ENCODE measurements at places on chromosomes 4 and X. TPM values are rescaled to one million over a fixed set of nuclear protein-coding genes. Genes with fewer than 3 reads are reported as not detected.

- no peak for DNase-seq
- H3K4me3 ChIP-seq = no peak overlapping the region
- H3K27ac ChIP-seq = no peak overlapping the region
- no peaks in the 10 kb centered on the region for H3K4me1 ChIP-seq
- no peaks in the 10 kb centered on the region for H3K36me3 ChIP-seq
Measured at GRCh38 chr4:76882630-76883029, 15.3 kb downstream of the SOWAHB start.

The SRD5A3 gene
- 7.5 TPM for total RNA-seq

GRCh38 chr4:10007793-10008608, 13.3 kb downstream of the SLC2A9 start:
- H3K27ac ChIP-seq = no peak overlapping the region
- H3K4me3 ChIP-seq = no peak overlapping the region
- H3K4me1 ChIP-seq = no peaks in the 10 kb centered on the region
- no peaks in the 10 kb centered on the region for H3K36me3 ChIP-seq
- no peaks in the 10 kb centered on the region for H3K27me3 ChIP-seq
- peak; percentile 27 for DNase-seq

DNA sequence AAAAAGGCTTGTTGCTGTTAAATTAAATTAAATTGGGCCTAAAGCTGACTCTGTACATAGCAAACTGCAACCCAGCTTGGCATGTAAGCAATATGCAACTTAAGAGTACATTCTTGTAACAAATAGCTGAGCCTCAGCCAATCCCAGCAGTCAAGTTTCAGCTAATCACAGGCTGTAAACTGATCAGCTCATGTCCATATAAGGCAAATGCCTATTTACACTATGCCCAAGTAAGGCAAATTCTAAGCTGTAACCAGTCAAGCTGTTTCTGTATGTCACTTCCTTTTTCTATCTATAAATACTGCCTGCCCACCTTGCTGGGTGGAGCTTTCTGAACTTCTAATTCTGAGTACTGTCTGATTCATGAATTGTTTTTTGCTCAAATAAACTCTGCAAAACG, 429.1 kb upstream of the FTHL17 start:
- no peak overlapping the region for H3K27ac ChIP-seq
- no peaks in the 10 kb centered on the region for H3K36me3 ChIP-seq
- H3K27me3 ChIP-seq = no peaks in the 10 kb centered on the region
- H3K4me3 ChIP-seq = no peak overlapping the region
- no peak for DNase-seq

The IL2RG gene
- total RNA-seq = not detected

GRCh38 chr4:156584100-156584499, 387.5 kb downstream of the PDGFC start:
- peak overlapping the region; percentile 16 for H3K4me3 ChIP-seq
- no peaks in the 10 kb centered on the region for H3K36me3 ChIP-seq
- no peaks in the 10 kb centered on the region for H3K27me3 ChIP-seq
- H3K4me1 ChIP-seq = peaks cover 19% of the 10 kb centered on the region
- DNase-seq = no peak

DNA sequence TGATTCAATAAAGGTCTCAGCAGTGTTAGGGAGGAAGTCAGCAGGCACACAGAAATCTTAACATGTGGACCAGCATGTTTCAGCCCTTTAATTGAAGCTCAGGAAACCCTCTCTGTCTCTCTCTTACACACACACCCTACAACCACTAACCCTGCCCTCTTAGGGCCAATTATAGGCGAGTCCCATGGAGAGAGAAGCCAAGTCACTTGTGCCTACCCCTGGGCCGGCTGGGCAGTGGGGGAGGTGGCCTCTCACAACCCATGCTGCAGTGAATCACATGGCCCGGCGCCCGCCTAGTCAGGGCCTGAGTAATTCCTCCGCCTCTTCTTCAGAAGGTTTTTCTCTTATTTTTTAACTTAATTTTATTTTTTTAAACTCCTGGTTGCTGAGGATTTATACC, 3.7 kb downstream of the FGD1 start:
- H3K4me1 ChIP-seq = no peaks in the 10 kb centered on the region
- no peak overlapping the region for H3K4me3 ChIP-seq
- DNase-seq = no peak
- H3K27ac ChIP-seq = no peak overlapping the region
- H3K36me3 ChIP-seq = no peaks in the 10 kb centered on the region

The ASMT gene
- total RNA-seq = not detected

The DCAF8L2 gene
- not detected for total RNA-seq

- H3K27ac ChIP-seq = peak overlapping the region; percentile 71
- no peaks in the 10 kb centered on the region for H3K36me3 ChIP-seq
- H3K27me3 ChIP-seq = no peaks in the 10 kb centered on the region
Measured at GRCh38 chr4:169070071-169070894, 60.2 kb upstream of the CBR4 start.

The UGT2B7 gene
- not detected for total RNA-seq

DNA sequence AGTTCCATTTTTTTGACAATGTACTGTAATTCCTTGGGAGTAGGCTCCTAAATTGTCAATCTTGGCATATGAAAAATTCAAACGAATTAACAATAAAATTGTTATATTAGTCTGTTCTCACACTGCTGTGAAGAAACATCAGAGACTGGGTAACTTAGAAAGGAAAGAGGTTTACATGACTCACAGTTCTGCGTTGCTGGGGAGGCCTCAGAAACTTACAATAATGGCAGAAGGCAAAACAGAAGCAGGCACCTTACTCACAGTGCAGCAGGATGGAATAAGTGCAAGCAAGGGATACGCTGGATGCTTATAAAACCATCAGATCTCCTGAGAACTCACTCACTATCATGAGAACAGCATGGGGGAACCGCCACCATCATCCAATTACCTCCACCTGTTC, 246.4 kb upstream of the TRAM1L1 start:
- H3K27ac ChIP-seq = no peak overlapping the region
- H3K4me1 ChIP-seq = peaks cover 7% of the 10 kb centered on the region
- no peaks in the 10 kb centered on the region for H3K36me3 ChIP-seq
- DNase-seq = no peak

The PF4V1 gene
- not detected for total RNA-seq

GRCh38 chr4:115187136-115187535, 73.7 kb upstream of the NDST4 start:
- no peak overlapping the region for H3K4me3 ChIP-seq
- no peaks in the 10 kb centered on the region for H3K27me3 ChIP-seq
- no peak overlapping the region for H3K27ac ChIP-seq
- no peaks in the 10 kb centered on the region for H3K4me1 ChIP-seq

- H3K4me1 ChIP-seq = no peaks in the 10 kb centered on the region
- no peaks in the 10 kb centered on the region for H3K27me3 ChIP-seq
- H3K36me3 ChIP-seq = no peaks in the 10 kb centered on the region
- DNase-seq = peak; percentile 13
- no peak overlapping the region for H3K27ac ChIP-seq
Measured at GRCh38 chr4:154618708-154619315, 6.4 kb upstream of the FGG start.

GRCh38 chr4:105283501-105283900, 136.8 kb downstream of the TET2 start:
- H3K36me3 ChIP-seq = no peaks in the 10 kb centered on the region
- H3K27me3 ChIP-seq = no peaks in the 10 kb centered on the region
- DNase-seq = no peak

DNA sequence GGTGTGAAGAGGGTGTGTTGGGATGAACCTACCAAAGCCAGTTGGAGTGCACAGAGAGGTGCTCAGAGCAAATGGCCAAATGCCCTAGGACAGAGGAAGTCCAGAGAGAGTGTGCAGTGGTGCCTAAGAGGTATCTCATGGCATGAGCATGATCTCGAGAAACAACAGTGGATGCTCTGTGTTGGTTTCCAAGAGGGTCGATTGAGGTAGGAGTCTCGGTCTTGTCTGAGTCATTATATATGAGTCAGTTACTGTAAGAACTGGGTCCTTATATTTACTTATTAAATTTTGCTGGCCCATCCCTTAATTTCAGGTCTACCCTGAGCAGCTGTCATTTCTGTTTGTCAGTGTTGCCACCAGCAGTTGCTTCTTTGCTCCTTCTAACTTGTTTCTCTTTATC, 86.6 kb upstream of the TMEM150C start:
- no peak overlapping the region for H3K4me3 ChIP-seq
- no peaks in the 10 kb centered on the region for H3K27me3 ChIP-seq
- no peak for DNase-seq
- H3K27ac ChIP-seq = no peak overlapping the region
- peaks cover 3% of the 10 kb centered on the region for H3K36me3 ChIP-seq

GRCh38 chr4:178937130-178937529, 1494.9 kb upstream of the AGA start:
- H3K27ac ChIP-seq = no peak overlapping the region
- DNase-seq = no peak
- H3K4me3 ChIP-seq = no peak overlapping the region
- no peaks in the 10 kb centered on the region for H3K36me3 ChIP-seq
- no peaks in the 10 kb centered on the region for H3K27me3 ChIP-seq
- H3K4me1 ChIP-seq = no peaks in the 10 kb centered on the region

The ETDB gene
- not detected for total RNA-seq
